ENCODE measurements at places on chromosomes 1 and 21.

DNA sequence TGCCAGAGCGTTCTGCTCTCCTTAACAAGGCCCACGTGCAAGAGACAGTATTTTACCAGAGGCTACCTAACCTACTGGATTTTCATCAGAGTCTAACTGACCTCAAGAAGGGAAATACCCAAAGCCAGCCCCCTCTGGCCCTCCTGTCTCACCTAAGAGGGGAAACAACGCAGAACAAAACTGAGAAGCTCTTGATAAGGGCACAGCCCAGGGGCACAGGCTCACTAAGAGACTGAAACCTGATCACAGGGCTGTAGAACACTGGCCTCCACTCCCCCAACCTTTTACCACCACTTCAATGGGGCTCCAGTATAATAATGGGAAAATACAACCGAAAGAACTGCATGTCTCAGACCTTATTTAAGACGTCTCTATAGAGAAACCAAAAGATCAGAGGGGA, 449.5 kb upstream of the CAMK1G start:
- no peak for DNase-seq

DNA sequence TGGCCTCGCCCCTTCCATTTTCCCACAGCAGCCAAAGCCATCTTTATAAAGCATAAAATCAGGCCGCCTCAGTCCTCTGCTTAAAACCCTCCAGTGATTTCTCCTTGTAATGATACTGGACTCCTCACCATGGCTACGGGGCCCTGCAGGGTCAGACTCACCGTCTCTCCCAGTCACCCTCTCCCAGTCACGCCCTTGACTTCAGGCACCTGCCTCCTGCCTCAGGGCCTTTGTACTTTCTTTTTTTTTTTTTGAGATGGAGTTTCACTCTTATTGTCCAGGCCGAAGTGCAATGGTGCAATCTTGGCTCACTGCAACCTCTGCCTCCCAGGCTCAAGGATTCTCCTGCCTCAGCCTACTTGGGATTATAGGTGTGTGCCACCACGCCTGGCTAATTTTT, 47.8 kb downstream of the PIK3CD start:
- no peak for DNase-seq

DNA sequence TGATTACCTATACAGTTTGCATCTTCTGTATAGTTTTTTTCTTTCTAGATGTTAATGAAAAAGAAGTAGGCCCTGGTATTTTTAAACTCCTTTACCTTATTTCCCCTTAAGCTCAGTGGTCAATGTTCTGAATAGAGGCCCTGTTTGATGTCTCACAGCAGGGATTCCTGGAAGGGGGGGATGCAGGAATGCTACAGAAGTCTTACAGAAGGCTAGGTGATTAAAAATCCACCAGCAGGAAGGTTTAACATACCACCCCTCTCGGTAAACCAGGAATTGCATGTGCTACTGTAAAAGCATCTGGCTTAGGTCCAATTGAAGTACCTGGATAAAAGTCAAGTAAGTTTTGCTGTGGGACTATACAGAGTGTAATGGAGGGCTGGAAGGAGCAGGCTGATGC, 78.3 kb downstream of the NOS1AP start:
- DNase-seq = no peak

DNA sequence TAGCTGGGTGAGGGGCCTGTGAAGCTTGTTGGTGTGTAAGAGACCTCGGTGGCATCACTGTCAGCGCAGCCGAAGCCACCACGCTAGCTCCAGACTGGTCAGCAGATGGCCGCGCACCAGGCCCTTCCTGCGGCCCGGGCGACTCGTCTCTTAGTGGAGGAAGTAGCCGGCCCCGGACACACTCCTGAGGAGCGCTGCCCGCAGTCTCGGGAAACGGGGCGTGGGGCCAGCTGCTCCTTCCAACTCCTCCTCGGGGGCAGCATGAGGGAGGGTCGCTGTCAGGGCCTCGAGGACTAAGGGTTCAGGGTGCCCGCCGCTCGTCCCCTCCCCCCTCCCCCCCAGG, 20.4 kb downstream of the H3-3A start:
- no peak for DNase-seq

DNA sequence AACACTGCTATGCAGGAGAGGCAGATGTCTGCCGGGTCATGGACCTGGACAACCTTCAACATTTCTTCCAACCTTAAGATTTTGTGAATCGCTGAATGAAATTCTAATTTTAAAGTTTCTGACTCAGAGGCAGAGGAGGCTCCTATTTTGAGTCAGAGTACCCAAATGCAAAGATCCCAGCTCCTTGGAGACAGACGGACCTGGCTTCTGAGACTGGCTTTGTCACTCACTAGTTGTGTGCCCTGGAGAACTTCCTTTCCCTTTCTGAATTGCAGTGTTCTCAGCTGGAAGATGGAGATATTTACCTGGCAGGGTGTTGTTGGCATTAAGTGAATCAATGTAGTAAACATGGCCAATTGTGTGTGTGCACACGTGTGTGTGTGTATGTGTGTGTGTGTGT, 51.9 kb downstream of the IER5 start:
- DNase-seq = no peak

DNA sequence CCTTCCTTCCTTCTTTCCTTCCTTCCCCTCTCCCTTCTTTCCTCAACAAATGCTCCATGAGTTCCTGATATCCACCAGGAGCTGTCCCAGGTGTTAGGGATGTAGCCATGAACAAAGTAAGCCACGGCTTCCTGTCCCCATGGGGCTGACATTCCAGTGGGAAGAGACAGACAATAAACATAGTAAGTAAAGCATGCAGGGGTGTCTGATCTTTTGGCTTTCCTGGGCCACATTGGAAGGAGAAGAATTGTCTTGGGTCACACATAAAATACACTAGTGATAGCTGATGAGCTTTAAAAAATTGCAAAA, 81.5 kb upstream of the ZBTB40 start:
- DNase-seq = no peak

DNA sequence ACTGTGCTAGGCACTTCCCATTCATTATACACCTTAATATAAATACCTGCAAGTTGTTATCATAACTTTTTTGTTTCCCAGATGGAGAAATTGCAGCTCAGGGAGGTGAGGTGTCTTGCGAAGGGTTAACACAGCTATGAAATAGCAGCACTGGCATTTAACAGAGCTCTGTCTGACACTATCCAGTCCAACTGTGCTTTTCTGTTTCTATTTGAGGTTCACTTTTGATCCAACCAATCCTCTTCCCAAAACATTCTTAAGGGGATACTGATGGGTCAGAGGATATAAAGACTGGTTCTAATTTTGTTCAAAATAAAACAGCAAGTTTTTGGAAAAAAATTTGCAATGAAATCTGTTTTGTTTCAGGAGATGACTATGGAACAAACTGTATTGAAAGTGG, 46.5 kb upstream of the C8B start:
- DNase-seq = no peak

GRCh38 chr1:152001631-152002584, 8.2 kb upstream of the S100A10 start:
- DNase-seq = peak; percentile 73

DNA sequence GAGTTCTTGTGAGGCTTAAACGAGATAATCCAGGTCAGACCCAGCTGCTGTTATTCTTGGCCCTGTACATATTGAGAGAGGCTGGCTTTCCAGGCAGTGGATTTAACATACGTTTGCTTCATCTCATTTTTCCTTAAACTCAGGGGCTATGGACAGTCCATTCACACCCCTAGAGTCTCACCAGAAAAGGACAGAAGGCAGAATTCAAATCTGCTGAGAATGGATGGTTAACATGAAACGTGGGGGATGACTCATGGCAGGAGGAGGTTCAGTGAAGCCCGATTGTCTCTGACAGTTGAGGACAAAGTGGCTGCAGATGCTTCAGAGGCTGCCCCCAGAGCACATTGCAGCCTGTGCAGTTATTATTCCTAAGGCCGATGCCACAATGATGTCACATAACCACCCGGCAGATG, 39.5 kb downstream of the TGFB2 start:
- DNase-seq = no peak

- DNase-seq = no peak
Measured at GRCh38 chr1:87588495-87588894, 259.8 kb downstream of the LMO4 start.

DNA sequence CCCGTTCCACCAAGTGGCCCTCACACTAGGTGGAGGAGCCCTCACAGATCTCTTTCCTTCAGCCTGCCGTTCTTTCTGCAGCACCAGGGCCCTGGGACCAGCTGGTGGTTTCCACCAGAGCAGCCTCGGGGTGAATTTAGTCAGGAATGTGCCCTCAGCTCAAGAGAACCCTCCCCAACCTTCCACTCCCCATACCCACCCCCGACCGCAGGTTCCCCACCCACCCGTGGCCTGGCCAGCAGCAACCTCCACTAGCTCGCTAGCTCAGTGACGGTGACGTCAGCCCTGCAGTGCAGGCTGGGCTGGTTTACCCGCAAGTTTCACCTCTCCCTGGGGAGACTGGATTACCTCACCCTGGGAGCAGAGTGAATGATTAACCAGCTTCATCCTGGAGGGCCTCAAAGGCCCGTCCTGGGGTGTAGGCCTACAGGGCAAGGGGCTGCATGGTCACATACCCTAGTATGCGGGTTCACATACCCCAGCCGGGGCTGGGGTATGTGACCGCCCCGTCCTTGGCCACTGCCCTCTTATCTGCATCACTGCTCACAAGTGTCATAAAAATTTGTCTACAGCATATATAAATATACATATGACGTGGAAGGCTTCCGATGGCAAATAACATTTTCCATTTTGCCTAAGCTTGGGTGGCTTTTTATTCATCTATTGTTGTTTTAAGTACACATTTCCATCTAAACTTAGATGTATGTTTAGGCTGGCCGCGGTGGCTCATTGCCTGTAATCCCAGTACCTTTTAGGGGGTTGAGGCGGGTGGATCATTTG, 24.5 kb downstream of the ELF3 start:
- peak; percentile 84 for DNase-seq

- DNase-seq = no peak
Measured at GRCh38 chr1:23627069-23627735, 64.4 kb upstream of the RPL11 start.

DNA sequence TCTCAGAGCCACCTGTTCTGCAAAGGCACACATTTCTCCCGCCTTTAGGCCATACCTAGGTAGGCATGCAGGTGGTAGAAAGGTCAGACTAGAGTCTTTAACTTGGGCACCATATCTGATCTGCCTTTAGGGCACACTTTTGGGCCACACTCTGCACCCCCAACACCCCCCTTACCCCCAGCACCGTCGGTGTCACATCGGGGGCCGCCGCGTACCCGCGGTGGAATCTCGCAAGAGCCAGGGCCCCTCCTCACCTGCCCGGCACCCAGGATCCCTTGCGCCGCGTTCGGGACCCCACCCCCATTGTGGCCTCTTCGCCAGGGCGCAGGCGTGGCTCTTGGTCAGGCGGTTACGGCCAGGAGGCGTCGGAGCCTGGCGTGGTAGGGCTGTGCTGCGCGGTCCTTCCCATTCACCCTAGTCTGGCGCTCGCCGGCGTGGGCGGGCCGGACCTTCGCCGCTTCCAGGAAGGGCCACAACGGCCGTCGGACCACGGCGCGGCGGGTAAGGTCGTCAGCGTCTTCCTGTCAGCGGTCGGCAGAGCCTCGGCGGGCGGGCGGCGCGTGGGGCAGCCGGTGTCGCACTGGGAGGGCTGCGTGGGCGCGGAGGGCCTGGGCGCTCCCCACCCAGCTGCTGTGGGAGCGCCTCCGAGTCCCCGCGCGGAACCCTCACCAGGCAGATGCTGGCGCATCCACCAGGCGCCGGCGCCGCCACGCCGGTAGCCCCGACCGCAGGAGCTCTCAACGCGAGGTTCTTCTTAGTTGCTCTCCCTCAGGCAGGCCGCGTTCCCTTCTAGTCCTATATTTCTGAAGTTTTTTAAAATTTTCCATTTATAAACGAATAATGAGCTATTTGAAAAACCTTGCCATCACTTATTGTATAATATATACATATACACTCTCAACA, at the start of gene DNAH14:
Gene DNAH14, plus strand, starts transcription at position 341 of the 903 bp plus-strand sequence. CDS start 23,028 bp downstream, outside the sequence.
- peak; percentile 20 for DNase-seq

DNA sequence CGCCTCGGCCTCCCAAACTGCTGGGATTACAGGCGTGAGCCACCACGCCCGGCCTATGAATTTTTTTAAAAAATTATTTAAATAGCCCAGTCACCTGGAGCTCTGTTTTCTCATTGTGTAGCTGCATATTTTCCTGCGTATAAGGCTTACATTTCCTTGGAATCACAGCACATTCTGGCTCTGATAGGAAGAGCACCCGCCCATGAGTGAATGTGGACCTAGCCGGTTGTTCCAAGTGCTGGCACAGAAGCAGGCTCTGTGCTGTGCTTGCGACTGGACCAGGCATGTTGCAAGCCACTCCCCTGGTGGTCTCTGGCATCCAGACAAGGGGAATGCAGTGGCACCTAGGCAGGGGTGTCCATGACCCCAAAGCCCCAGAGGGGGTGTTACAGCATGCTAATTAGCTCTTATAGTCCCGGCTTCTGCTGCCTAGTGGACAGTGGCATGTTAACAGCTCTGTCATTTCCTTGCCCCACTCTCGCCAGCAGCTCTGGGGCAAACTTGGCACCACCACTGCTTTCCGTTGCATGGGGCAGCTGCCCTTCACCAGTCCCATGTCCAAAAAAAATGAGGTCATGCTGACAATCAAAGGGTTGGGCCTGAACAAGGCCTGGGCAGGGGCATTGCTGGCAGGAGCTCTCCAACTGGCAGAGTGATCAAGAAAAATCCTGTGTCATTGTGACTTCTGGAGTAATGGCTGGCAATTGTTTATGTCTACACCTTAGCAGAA, 5.2 kb upstream of the VTCN1 start:
- DNase-seq = no peak

GRCh38 chr1:198667186-198667585, 28.3 kb downstream of the PTPRC start:
- no peak for DNase-seq
